CD4-positive, alpha-beta T cell treated with Interferon alpha-2 for 1 hour (primary cell): ENCODE measurements at places on chromosomes 16 and 17.

DNA sequence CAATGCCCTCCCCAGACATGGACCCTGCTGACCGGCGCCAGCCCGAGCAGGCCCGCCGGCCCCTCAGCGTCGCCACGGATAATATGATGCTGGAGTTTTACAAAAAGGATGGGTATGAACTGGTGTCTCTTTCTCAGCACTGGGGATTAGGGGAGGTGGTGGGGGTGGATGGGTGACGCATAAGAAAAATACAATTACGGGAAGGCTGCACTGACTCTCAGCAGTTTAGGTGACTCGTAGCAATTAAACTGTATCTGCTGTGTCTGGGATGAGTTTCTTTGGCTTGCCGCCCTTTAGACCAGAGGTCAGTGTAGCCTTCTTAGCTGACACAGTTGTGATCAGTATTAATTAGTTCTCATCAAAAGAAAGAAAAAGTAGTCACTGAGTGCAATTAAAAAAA is 59.0 kb downstream of the ELAC2 start:
- no peak for DNase-seq

DNA sequence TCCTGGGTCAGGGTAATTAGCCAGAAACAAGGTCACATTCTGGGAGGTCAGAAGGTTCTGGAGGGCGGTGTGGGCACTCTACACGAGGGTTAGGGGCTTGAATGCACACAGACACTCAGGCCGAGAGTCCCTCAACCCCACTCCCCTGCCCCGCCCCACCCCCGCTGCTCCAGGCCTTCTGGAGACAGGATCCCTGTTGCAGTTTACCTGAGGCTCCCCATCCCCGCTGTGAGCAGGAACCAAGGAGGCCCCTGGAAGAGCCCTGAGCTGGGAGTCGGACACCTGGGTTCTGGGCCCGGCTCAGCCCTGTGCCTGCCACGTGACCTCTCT is 4.4 kb upstream of the ACTG1 start:
- no peak for DNase-seq

- DNase-seq: peak; percentile 13
These were observed at the start of gene SOX15 for GRCh38 chr17:7589891-7590691. Gene SOX15 (minus strand): TSS chr17:7590094. CDS start chr17:7589676, 418 bp downstream.

GRCh38 chr16:67105881-67106280 is 3.9 kb upstream of the PHAF1 start:
- no peak for DNase-seq

- DNase-seq: no peak
These were observed 35.9 kb downstream of the CACNA1G start for GRCh38 chr17:50596191-50597037.

DNA sequence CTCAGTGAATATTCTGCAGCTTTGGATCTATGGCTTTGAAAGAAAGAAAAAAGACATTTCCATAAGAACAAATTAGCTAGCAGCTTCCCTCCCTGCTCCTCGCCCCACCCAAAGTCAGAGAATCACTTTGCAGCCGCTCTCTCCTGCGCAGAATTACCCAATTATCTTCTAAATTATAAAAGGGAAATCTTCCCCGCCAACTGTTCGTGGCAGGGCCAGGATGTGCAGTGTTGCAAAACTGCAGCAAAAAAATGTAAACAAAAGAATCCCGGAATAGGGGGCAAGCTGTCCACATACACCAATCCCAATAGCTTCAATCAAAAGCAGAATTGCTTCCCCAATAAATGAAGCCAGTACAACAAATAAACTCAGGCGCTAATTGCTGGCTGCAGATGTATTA is 510.6 kb downstream of the RBFOX1 start:
- no peak for DNase-seq

GRCh38 chr17:44408786-44409185 is 19.3 kb upstream of the ITGA2B start:
- no peak for DNase-seq

DNA sequence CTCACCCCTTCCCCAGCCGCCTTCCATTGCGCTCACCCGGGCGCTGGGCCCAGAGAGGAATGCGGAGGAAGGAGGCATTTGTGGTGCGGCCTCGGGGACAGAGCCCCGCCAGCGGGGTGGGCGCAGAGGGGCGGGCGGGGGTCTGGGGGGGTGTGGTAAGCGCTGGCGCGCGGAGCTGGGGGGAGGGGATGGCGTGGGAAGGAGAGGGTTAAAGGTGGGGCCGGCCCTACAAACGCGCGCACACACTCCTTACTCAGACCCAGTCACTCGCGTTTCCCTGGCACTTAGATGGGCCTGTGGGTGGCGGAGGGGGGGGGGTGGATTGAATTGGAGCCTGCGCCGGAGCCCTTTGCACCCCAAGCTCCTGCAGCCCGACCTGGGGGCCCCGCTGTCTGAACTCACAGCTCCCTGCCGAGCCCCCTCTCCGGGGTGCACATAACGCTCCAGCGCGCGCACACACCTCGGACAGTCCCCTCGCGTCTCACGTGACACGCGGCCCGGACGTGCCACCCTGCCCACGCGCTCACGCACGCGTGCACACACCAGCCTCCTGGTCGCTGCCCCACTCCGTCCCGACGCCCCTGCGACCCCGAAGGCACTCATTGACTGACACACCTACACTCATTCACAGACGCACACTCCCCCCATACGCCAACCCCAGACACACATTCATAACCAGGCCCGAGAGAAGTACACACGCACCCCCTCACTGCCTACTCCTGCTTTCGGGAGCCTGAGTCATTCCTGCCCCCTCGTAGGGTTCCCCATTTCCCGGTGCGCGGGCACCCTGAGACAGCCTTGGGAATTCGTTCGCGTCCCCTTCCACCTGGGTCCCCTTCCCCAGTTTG is 844 bp downstream of the TBKBP1 start:
- DNase-seq: peak; percentile 46

GRCh38 chr17:83071966-83072562 is 7.3 kb upstream of the METRNL start:
- DNase-seq: no peak

- DNase-seq: no peak
These were observed 66.1 kb downstream of the C16orf78 start for GRCh38 chr16:49439676-49440075.

DNA sequence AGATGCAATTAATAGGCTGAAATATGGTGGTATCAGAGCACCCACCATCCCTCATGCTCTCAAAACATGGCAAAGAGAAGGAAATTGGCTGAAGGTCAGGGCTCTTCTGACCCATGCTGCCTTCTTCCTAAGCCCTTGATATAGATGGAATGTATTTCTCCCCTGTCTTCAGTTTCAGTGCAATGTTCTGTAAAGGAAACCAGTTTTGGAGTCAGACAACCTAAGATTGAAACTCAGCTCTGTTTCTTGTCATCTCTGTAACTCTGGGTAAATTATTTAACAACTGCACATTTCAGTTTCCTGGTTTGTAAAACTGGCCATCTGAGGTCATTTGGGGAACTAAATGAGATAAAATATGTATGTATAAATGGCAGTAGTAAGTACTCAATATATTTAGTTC is 243.9 kb downstream of the CA10 start:
- DNase-seq: no peak

- DNase-seq: no peak
These were observed 7.2 kb downstream of the SPACA3 start for GRCh38 chr17:32998887-32999228.

GRCh38 chr17:19569785-19570543 is 36.3 kb downstream of the SLC47A1 start:
- DNase-seq: no peak

- DNase-seq: no peak
These were observed 334.1 kb upstream of the XYLT1 start for GRCh38 chr16:17804857-17805256.

- DNase-seq: peak; percentile 81
These were observed 4.2 kb upstream of the MXRA7 start for GRCh38 chr17:76714822-76715495.

- DNase-seq: no peak
These were observed 263.2 kb downstream of the WWOX start for GRCh38 chr16:78362524-78363135.

DNA sequence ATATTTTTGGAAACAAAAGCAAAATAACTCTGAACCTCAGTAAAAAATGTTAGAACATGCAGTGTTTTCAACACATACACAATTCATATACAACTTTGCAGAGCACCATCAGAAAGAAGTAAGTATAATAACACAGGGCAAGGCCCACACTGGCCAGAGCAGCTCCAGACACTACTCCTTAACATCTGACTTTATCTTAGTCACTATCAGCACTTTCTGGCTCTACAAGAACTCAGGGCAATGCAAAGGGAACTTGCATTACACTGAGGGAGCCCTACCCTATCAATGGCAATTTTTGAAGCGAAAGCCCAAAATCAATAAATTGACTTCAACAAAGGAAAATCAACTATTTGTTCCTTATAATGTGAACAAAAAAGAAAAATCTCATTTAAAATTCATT is 16.5 kb downstream of the RNF157 start:
- DNase-seq: no peak

DNA sequence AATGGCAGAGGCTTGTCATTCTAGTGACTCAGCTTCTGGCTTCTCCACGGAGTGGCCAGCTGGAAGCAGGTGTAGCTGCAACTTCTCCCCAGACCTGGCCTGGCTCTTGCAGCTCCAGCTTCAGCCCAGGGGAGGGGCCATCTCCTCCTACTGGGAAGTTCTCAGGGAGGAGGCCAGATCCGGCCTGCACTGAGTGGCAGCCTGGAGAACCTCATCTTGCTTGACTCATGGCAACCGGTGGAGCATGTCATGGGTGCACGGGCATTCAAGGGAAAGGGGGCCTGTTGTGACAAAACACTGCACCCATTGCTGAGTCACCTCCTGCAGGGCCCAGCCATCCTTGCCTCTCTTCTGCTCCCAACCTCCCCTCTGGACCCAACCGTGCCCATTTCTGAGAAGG is 273.9 kb upstream of the MAF start:
- no peak for DNase-seq

DNA sequence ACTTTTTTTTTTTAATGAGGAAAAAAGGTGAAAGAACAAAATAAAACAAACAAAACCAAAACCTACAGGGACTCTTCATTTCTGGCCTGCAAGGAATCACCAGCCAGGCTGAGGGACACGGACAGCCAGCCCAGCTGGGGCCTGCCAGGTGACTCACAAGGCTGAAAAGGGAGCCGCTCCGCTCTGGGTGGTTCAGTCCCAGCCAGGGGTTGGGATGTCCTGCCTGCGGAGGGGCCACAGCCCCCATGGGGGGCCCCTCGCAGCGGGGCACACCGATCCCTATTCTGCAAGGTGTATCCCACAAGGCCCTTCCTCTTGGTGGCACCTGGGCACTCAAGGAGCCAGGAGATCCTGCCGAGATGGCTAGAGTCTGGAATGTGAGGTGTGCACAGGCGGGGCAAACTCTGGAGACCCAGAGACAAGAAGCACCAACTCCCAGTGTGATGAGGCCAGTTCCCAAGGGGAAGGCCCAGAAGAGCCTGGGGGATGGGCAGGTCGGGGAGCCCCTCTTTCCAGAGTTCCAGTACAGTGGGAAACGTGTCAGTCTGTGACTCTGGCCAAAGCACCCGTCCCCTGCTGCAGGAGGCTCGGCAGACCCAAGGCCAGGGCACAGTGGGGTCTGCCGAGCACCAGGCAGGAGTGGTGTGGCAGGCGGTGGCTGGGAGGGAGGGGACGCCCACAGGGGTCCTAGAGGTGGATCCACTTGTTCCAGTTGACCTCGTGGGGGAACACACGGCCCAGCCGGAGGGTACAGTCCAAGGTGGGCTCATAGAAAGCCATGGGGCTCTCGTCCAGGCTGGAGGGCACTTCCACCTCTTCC is 58.9 kb downstream of the IL21R start:
- DNase-seq: no peak

- no peak for DNase-seq
These were observed 677 bp upstream of the ZNHIT3 start for GRCh38 chr17:36485805-36486203.

DNA sequence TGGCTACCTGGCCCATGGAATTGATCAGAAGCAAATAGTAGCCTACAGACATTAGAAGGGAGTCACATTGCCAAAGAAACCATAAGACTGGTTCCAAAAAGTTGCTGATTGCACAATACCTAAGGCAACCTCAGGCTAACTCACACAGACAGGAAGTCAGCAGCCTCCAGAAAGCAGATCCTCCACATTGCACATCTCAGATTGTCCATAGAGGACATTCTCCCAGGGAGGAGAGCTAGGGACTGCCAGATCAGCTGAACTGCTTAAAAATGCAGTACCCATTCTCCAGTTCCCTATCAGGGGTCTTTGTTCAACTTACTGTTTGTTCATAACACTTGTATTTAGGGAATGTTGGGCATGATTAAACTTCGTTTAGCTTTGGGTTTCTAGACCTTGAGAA is 4.2 kb downstream of the CCL3 start:
- peak; percentile 42 for DNase-seq

DNA sequence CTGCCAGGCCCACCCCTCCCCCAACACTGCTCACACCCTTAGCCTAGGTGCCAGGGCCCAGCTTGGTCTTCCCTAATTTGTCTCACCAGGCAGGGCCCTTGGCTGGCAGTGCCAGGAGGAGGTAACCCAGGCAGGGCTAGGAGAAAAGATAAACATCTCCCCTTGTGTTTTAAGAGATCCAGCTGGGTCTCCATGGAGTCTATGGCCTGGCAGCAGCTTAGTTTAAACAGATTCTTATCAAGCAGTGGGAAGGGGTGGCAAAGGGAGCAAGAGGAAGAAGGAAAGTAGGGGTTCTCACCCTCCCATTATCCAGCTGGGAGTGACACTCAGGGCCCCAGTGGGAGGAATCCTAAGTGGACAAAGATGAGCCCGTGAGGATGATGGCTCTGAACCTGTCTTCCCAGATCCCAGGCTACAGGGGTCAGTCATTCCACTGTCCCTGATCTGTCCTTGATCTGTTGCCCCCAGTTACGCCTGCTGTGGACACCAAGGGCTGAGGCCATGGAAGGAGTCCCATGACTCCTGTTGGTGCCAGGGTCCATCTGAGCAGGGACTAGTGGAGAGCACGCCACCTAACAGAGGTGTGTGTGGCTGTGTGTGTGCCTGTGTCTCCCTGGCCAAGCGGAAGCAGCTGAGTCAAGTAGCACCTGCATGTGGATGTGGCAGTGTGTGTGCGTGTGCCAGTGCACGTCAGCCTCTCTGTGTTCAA is 47.4 kb upstream of the MEIOC start:
- DNase-seq: no peak

GRCh38 chr17:7780736-7781135 is 53.3 kb upstream of the KDM6B start:
- no peak for DNase-seq

DNA sequence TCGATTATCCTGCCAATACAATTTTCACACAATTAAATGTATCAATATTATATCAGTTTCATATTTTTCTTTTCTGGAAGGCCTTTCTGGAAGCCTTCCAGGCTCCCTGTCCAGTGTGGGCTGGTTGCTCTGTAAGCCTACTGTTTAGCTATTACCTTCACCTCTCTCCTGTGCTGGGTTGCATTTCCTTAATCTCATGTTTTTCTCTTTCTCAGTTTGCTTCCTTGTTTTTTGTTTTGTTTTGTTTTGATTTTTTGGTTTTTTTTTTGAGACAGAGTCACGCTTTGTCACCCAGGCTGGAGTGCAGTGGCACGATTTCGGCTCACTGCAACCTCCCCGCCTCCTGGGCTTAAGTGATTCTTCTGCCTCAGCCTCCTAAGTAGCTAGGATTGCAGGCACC is 6.8 kb downstream of the SEPHS2 start:
- DNase-seq: no peak

DNA sequence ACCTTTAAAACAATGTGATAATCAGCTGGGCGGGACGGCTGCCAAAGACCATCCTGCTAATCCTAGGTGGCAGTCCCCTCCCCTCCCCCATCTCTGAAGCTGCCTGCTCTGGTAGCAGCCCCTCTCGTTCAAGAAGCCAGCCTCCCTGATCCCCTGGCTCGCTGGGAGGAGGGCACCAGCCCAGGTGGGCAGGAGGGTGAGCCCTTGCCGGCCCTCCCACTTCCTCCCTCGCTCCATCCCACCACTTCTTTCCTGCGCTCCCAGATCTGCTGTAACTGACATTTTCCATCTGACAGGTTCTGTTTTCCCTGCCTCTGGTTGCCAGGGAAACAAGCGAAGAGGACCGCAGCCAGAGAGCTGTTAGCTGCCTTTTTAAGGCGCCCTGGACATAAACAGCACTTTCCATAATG is 155.7 kb upstream of the TNRC6C start:
- DNase-seq: no peak
